ENCODE measurements at places on chromosomes 6 and 20.

- no peak for DNase-seq
Measured at GRCh38 chr6:16718356-16718755, 42.9 kb downstream of the ATXN1 start.

- peak; percentile 41 for DNase-seq
Measured at GRCh38 chr6:18465410-18466154, 78.4 kb downstream of the RNF144B start.

GRCh38 chr6:43229803-43230620, 731 bp upstream of the DNPH1 start:
- DNase-seq, result no peak

GRCh38 chr6:52286798-52287432, 2.4 kb upstream of the MCM3 start:
- DNase-seq, result peak; percentile 57

DNA sequence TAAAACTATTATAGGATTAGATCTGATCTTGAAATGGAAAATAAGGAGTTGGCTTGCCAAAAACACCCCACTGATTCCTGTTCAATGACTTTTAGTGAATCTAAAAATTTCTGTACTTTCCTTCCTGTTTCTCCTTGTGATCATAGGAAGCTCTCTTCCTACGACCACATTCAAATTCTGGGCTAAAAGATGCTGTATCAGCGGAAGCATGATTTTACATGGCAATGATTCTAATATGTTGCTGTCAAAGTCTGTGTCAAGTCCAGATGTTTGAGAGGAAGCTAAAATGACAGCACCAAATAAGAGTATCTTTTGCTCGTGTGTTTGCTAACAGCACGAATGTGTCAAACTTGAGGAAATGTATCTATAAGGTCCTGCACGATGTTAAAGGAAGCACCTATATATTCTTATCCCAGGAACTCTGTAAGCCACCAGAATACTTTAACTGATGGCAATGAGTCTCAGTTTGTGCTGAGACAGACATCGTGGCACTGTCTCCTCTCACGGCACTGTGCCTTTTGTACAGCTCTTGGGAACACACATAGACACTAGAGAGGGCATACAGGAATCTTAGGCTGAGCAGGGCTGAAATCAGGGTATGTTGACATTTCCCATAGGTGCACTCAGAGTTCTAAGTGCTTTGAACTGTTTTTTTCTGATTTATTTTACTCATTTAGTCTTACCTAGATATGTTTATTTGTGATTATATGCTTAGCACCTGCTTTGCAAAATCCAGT, 24.9 kb upstream of the MAP3K4 start:
- no peak for DNase-seq
